ENCODE measurements at places on chromosomes 4 and X.

DNA sequence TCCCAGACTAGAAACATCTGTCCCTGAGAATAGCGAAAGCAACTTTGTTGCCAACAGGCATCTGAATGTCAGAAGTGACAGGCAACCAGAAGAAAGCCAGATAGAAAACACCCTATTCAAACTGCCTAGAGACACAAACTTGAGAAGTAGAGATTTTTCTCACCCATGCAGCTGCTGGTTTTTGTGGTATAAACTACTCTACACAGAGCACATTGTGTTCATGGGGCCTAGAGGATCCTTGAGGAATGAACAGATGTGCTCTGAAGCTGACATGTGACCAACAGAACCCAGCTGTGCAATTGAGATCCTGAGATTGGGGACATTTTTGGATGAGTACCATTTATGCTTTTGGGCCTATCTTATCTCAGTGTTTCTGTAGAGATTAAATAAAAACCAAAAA lies 63.6 kb upstream of the NRK start:
- DNase-seq, result no peak

GRCh38 chr4:119315036-119315435 lies 6.9 kb downstream of the FABP2 start:
- DNase-seq, result no peak

- DNase-seq, result no peak
Observed at GRCh38 chr4:143625632-143626031, 74.8 kb downstream of the FREM3 start.

GRCh38 chr4:58138786-58139668 lies 1028.8 kb upstream of the IGFBP7 start:
- DNase-seq, result no peak

- no peak for DNase-seq
Observed at GRCh38 chrX:129653971-129654651, 645 bp downstream of the APLN start.

DNA sequence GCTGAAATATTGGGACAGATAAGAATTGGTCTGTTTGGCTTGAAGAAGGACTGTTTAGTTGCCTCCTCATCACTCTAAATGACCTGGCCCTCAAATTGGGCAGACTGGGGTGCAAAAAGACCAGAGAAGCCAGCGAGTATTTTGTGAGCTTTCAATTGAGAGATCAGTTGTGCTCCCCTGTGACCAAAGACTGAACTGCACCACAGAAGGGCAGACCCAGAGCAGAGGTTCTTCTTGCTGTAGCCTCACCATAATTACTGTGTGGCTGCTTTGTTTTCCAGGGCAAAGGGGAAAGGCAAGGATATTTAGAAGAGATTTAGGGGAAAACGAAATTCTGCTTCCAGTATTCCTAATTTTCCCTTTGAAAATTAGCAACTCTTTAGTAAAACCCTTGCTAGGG lies 104.0 kb upstream of the MBNL3 start:
- DNase-seq, result no peak

All from stimulated activated CD4-positive, alpha-beta T cell treated with anti-CD3 and anti-CD28 coated beads, Interleukin-4, amount 100 ng/mL, for 4 hours (primary cell).